Upper lobe of left lung (tissue), 6 donors: ENCODE measurements at places on chromosomes 12 and 14. TPM values are rescaled to one million over a fixed set of nuclear protein-coding genes. Genes with fewer than 3 reads are reported as not detected.

The GPR135 gene
- total RNA-seq: 1.7 TPM

The MSI1 gene
- not detected for total RNA-seq

The BIN2 gene
- total RNA-seq: 54.5 TPM

GRCh38 chr12:6457220-6457945, 5.5 kb downstream of the TAPBPL start:
- H3K27ac ChIP-seq: no peak overlapping the region
- H3K36me3 ChIP-seq: peaks cover 33% of the 10 kb centered on the region

GRCh38 chr12:65911321-65911720, 87.0 kb downstream of the HMGA2 start:
- no peaks in the 10 kb centered on the region for H3K36me3 ChIP-seq
- no peak overlapping the region for H3K4me3 ChIP-seq
- H3K27ac ChIP-seq: no peak overlapping the region
- no peak for DNase-seq

DNA sequence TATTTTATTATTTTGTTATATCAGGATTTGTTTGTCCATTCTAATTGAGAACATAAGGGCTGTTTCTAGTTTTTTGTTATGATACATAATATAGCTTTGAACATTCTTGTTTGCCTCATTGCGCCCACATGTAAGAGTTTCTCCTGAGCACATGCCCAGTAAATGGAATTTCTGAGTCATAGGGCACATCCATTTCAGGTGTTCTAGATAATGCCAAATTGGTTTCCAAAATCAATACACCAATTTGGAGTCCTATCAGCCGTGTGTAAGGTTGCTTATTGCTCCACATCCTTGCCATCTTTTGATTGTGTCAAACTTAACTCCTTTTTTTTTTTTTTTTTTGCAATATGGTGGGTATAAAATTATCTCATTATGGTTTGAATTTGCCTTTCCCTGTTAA, 97.9 kb upstream of the RESF1 start:
- no peaks in the 10 kb centered on the region for H3K4me1 ChIP-seq
- no peaks in the 10 kb centered on the region for H3K36me3 ChIP-seq
- no peaks in the 10 kb centered on the region for H3K27me3 ChIP-seq
- no peak overlapping the region for H3K4me3 ChIP-seq

DNA sequence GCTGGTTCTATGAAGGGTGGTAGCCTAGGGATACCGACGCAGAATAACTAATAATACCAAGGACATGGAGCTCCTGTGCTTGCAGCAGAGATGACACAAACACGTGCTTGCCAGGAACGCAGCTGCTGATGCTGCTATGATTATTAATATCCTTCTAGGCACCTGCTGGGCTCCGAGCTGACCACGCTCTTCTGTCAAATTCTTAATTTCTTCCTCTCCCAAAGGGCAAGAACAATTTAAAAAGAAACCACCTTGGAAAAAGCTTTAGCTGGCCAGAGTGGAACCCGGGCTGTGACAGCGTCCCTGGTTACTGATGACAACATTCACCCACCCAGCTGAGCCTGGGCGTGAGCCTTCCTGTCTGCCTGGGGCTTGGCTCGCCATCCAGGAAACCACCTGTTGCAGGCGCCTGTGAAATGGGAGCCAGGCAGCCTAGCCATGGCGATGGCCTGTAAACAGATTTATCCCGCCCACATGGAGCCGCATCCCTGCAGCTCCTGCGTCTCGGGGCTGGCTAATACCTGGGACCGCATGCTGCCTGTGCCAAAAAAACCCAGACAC, 28.8 kb downstream of the CLMN start:
- no peak overlapping the region for H3K4me3 ChIP-seq
- no peaks in the 10 kb centered on the region for H3K36me3 ChIP-seq
- peaks cover 9% of the 10 kb centered on the region for H3K4me1 ChIP-seq

GRCh38 chr12:6871052-6871957, 1.8 kb downstream of the SPSB2 start:
- H3K27me3 ChIP-seq: no peaks in the 10 kb centered on the region
- peak overlapping the region; percentile 78 for H3K4me3 ChIP-seq
- DNase-seq: peak; percentile 72
- peaks cover 57% of the 10 kb centered on the region for H3K4me1 ChIP-seq
- peaks cover 21% of the 10 kb centered on the region for H3K36me3 ChIP-seq
- peak overlapping the region; percentile 93 for H3K27ac ChIP-seq

- no peaks in the 10 kb centered on the region for H3K4me1 ChIP-seq
- no peak for DNase-seq
- H3K27me3 ChIP-seq: no peaks in the 10 kb centered on the region
- H3K4me3 ChIP-seq: no peak overlapping the region
These were observed 214.5 kb downstream of the EGLN3 start for GRCh38 chr14:33736299-33736825.

- no peaks in the 10 kb centered on the region for H3K27me3 ChIP-seq
- peaks cover 51% of the 10 kb centered on the region for H3K36me3 ChIP-seq
- no peak overlapping the region for H3K4me3 ChIP-seq
- no peak overlapping the region for H3K27ac ChIP-seq
- peaks cover 7% of the 10 kb centered on the region for H3K4me1 ChIP-seq
These were observed 63.5 kb downstream of the DGLUCY start for GRCh38 chr14:91177073-91178034.

DNA sequence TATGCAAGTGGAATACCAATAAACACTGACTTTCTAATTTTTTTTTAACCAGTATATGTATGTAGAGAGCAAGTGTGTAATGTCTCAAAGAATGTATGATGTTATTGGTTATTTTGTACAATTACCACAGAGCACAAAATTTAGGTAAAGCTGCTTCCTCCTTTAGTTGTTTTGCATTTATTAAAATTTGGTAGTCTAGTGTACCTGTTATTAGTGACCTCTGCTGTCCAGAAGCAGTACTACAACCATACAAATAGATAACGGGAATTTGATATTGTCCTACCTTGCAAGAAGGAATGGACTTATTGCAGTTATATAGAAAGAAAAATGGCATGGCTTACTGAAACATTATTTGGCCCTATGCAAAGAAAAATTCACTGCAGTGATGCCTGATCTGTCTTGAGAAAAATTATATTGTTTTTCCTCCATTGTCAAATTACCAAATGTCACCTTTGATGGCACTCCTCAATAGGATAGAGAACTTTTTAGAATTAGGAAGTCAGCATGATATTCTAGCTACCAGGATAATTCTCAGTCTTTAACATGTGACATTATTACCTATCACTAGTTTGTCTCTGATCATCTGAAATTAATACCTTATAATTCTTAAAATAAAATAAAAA, 153.9 kb upstream of the RMST start:
- H3K4me3 ChIP-seq: no peak overlapping the region
- H3K27me3 ChIP-seq: no peaks in the 10 kb centered on the region
- H3K4me1 ChIP-seq: no peaks in the 10 kb centered on the region
- no peak overlapping the region for H3K27ac ChIP-seq
- no peak for DNase-seq

GRCh38 chr14:24999157-24999556, 50.8 kb downstream of the STXBP6 start:
- DNase-seq: no peak
- H3K4me3 ChIP-seq: no peak overlapping the region

DNA sequence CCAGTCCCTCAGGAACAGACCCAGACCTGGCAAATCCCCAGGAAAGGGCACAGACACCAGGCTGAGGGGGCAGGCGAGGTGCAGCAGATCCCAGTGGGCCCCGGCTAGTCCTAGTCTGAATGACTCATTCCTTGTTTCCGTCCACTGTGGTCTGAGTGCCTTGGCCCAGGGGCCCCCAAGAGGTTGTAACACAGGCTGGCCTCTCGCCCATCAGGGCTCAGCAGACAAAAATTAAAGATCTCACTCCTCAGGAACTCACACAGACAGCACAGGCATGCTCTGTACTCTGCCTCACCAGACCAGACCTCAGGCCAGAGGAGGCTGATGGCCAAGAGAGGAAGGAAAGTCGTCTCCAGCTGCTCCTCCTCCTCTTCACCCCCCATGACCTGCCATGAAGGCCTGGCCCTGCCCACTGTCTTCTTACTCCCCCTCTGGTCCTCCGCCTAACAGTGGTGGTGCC, 7.7 kb upstream of the LTBP2 start:
- H3K36me3 ChIP-seq: no peaks in the 10 kb centered on the region
- H3K4me1 ChIP-seq: peaks cover 23% of the 10 kb centered on the region
- H3K27me3 ChIP-seq: no peaks in the 10 kb centered on the region
- H3K27ac ChIP-seq: peak overlapping the region; percentile 82
- no peak for DNase-seq

- H3K36me3 ChIP-seq: no peaks in the 10 kb centered on the region
- no peak overlapping the region for H3K27ac ChIP-seq
- H3K4me1 ChIP-seq: no peaks in the 10 kb centered on the region
- H3K4me3 ChIP-seq: no peak overlapping the region
- no peaks in the 10 kb centered on the region for H3K27me3 ChIP-seq
These were observed 2.0 kb upstream of the PRB2 start for GRCh38 chr12:11397366-11397765.

- H3K4me3 ChIP-seq: no peak overlapping the region
- peaks cover 30% of the 10 kb centered on the region for H3K4me1 ChIP-seq
- no peaks in the 10 kb centered on the region for H3K27me3 ChIP-seq
- no peak for DNase-seq
These were observed 214.9 kb downstream of the ZFP36L1 start for GRCh38 chr14:68577802-68578541.

GRCh38 chr14:32078023-32078857, 1.1 kb downstream of the ARHGAP5 start:
- H3K27me3 ChIP-seq: no peaks in the 10 kb centered on the region
- H3K27ac ChIP-seq: peak overlapping the region; percentile 99
- no peaks in the 10 kb centered on the region for H3K36me3 ChIP-seq
- peak; percentile 87 for DNase-seq
- peaks cover 33% of the 10 kb centered on the region for H3K4me1 ChIP-seq

DNA sequence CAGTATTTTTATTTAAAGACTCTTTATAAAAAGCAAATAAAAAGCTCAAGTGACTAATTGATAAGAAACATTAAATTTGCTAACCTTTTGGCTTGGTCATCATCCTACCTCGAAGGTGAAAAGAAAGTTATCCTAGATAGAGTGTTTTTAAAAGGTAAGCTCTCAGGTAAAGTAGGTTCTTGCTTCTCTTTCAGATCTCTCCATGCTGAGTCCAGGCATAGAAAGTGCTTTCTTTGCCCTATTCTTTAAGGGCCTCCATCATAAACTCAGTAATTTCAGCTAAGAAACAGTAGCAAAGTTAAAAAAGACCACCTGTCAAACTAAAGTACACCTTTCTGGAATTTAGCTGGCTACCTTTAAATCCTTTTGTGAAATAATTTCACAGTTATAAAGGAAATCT, 20.6 kb upstream of the ANHX start:
- DNase-seq: no peak
- no peaks in the 10 kb centered on the region for H3K27me3 ChIP-seq
- H3K27ac ChIP-seq: no peak overlapping the region
- no peak overlapping the region for H3K4me3 ChIP-seq
- no peaks in the 10 kb centered on the region for H3K4me1 ChIP-seq

DNA sequence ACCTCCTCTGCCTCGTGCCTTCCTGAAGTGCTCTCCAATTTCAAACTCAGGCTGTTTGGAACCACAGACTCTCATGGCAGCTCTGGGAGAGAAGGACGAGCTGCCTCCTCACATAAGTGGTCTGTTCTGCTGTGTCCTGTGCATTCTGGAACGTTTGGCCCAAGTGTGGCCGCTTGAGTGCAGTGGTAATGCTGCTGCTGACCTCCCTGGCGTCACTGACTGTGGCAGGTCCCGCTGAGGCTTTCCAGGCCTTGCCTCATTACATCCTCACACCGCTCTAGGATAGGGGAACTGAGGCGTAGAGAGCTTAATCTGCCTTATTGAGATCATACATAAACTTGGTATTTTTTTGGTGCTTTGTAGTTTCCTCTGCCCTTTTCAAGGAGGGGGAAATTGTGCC, 14.2 kb downstream of the CCDC92 start:
- H3K4me3 ChIP-seq: no peak overlapping the region
- H3K36me3 ChIP-seq: no peaks in the 10 kb centered on the region
- no peak for DNase-seq
- no peak overlapping the region for H3K27ac ChIP-seq
- no peaks in the 10 kb centered on the region for H3K27me3 ChIP-seq

- H3K27me3 ChIP-seq: no peaks in the 10 kb centered on the region
- DNase-seq: no peak
- peak overlapping the region; percentile 69 for H3K27ac ChIP-seq
- peaks cover 38% of the 10 kb centered on the region for H3K4me1 ChIP-seq
- no peaks in the 10 kb centered on the region for H3K36me3 ChIP-seq
These were observed 143.5 kb downstream of the SCARB1 start for GRCh38 chr12:124720004-124720680.

DNA sequence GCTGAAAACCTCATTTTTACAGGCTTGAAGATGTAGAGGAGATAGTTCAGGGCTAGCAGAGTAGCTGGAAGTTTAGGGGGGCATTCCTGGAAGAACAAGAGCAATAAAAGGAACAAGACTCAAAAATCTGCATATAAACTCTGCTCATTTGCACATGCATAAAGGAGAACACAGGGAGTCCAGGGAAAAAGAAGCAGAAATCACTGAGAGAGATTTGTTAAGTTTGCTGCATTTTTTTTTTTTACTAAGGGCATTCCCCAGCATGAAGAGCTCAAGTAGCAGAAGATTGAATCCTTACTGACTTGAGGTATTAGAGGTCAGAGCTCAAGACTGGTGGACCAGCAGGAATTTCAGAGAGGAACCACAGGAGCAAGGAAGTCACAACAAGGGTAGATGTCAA, 28.2 kb upstream of the BCL11B start:
- no peak for DNase-seq
- no peaks in the 10 kb centered on the region for H3K36me3 ChIP-seq
- H3K27ac ChIP-seq: no peak overlapping the region
- H3K4me3 ChIP-seq: no peak overlapping the region
